ENCODE measurements at places on chromosomes 6 and 20. TPM values are rescaled to one million over a fixed set of nuclear protein-coding genes. Genes with fewer than 3 reads are reported as not detected.
A peak's percentile ranks its signal among the peaks of the same experiment; 100 is the strongest.

The ATXN1 gene
- total RNA-seq = 50.7 TPM

The LSM14B gene
- 45.7 TPM for total RNA-seq

The NFATC2 gene
- total RNA-seq = 6.8 TPM

The RING1 gene
- 38.2 TPM for total RNA-seq

The TINAG gene
- 0.26 TPM for total RNA-seq

The SUMO4 gene
- total RNA-seq = 0.59 TPM

The MUC21 gene
- not detected for total RNA-seq

The SIM1 gene
- not detected for total RNA-seq

The PEDS1 gene
- 20.6 TPM for total RNA-seq

The SPATS1 gene
- total RNA-seq = not detected

The HDGFL1 gene
- total RNA-seq = not detected

The TREM1 gene
- 1.1 TPM for total RNA-seq

The SPTLC3 gene
- total RNA-seq = 4.7 TPM

The GATA5 gene
- total RNA-seq = 2.3 TPM

- DNase-seq = no peak
Measured at GRCh38 chr20:44491635-44492395, 16.1 kb downstream of the TTPAL start.

GRCh38 chr6:20652299-20653084 is 118.2 kb downstream of the CDKAL1 start:
- no peak for DNase-seq

- DNase-seq = no peak
Measured at GRCh38 chr6:134626086-134626485, 308.2 kb upstream of the SGK1 start.

DNA sequence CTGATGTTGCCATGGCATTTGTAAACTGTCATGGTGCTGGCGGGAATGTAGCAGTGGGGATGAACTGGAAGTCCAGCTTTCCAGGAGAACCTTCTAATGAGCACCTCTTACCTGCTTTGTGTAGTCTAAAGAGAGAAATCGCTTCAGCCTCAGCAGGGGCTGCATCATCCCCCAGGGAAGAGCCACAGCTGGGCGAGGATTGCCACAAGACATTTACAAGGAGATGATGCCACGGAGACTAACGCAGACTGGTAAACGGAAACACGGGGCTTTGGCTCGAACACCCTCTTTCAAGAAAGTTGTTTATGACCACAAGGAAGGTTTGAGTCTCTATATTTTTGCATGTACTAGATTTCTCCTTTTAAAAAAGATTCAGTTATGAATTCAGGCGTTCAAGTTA is 72.9 kb downstream of the CDH26 start:
- no peak for DNase-seq

GRCh38 chr6:102126488-102126887 is 733.0 kb downstream of the GRIK2 start:
- DNase-seq = no peak

- DNase-seq = no peak
Measured at GRCh38 chr6:123091091-123091895, 95.3 kb downstream of the CLVS2 start.

DNA sequence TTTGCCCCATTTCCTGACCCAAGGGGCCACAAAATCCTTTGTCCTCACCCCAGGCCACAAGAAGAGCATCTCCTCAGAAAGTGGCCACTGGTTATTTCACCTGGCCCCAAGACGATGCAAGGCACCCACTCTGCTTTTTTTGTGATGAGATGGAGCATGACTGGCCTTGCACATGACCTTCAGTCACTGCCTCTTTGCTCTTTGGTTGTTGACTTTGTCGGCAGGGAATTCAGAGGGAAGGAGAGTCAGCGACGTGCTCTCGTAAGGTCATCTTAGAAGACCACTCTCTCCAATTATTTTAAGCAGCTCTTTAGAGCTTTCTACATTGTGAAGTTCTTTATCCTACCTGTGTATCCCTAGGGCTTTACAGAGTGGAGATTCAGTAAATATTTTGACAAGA is 306.7 kb downstream of the PLCB1 start:
- no peak for DNase-seq

DNA sequence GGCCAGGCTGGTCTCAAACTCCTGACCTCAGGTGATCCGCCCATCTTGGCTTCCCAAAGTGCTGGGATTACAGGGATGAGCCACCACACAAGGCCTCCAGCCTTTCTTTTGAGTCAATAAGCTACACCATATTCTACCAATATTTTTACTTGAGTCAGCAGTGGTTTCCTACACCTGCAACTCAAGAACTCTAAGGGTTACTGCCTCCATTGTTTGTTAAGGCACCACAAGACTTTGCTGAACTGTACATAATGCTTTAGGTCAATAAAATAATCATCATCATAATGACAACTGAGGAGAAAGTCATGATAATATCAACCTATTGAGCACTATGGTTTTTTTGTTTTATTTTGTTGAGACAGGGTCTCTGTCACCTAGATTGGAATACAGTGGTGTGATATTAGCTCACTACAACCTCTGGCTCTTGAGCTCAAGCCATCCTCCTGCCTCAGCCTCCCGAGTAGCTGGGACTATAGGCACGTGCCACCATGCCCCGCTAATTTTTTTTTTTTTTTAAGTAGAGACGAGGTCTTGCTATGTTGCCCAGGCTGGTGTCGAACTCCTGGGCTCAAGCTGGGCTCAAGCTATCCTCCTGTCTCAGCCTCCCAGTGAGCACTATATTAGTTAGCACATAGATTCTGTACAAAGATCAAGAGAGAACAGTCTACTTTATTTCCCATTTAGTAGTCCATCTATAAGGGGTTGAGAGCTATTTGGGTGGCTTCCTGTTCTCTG is 34.9 kb upstream of the ZMYND8 start:
- no peak for DNase-seq

DNA sequence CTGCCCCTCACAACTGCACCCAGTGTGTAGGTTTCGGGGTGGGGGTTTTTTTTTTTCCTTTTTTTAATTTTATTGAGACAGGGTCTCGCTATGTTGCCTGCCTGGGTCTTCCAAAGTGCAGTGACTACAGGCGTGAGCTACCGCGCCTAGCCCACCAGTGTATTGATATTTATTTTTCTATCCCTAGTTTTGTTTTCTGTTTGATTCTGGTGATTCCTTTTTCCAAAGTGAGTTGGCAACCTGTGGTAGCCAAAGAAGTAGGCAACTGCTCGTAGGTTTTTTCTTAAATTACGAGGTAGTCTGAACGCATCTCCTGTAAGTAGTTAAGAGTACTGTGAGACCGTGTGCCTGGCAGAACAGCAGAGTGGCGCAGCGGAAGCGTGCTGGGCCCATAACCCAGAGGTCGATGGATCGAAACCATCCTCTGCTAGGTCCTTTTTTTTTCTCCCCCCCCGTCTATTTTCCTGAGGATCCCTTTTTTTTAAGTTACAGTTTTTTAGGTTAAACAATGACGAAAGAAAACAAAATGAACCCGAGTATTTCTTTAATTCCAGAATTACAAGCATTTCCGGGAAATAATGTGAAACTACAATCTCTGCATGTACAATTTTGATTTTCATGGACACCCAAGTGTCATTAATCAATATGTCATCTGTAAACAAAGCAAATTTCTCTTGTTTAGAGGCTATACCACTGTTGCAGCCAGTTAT is 78.7 kb upstream of the BTN3A2 start:
- DNase-seq = peak; percentile 76

GRCh38 chr6:134980846-134981245 is 30.9 kb upstream of the ALDH8A1 start:
- DNase-seq = no peak

DNA sequence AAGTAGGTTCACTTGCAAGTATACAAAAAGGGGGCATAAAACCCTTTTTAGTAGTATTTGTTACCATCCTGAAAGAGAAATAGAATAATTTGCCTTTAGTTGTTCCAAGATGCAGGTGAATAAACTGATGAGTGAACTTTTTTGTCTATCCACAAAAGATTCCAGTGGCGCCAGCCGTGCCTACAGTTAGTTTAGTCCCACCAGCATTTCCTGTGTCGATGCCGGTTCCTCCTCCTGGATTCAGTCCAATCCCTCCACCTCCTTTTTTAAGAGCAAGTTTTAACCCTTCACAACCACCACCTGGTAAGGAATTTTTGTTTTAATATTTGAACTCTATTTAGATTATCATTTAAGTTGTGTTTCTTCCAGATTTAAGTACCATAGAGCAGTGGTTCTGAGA is 90.9 kb downstream of the SCAF8 start:
- DNase-seq = no peak

GRCh38 chr20:58911970-58912369 is 59.5 kb downstream of the GNAS start:
- no peak for DNase-seq

GRCh38 chr6:149160943-149161342 is 156.6 kb upstream of the TAB2 start:
- DNase-seq = no peak

- no peak for DNase-seq
Measured at GRCh38 chr6:132235596-132236280, 165.5 kb downstream of the MOXD1 start.

GRCh38 chr6:27757307-27757706 is 154.9 kb downstream of the OR2B2 start:
- peak; percentile 78 for DNase-seq

DNA sequence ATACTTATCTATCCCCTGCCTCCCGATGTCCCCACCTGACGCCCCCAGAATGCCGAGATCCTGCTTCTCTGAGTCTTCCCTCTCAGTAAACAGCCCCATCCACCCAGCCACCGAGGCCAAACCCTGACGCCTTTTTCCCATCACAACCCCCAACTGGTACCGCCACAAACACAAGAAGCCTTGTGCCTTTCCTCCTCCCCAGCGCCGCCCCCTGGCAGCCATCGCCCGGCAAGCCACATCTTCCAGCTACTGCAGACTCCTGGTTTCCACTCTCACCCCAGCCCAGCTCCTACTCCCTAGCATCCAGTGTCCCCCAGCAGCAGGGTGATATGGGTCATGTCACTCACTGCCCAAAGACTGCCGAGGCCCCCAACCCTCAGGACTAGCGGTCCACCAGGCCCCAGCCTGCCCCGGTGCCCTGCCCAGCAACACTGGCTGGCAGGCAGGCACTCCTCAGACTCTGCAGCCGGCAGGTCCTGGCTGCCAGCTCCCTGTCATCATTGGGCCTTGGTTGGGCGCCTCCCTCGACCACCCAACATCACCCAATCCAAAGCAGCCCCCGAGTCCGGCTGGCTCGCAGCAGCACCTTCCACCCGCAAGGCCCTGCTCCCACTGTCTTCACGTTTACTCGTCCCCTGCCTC is 11.2 kb downstream of the TCFL5 start:
- peak; percentile 42 for DNase-seq

DNA sequence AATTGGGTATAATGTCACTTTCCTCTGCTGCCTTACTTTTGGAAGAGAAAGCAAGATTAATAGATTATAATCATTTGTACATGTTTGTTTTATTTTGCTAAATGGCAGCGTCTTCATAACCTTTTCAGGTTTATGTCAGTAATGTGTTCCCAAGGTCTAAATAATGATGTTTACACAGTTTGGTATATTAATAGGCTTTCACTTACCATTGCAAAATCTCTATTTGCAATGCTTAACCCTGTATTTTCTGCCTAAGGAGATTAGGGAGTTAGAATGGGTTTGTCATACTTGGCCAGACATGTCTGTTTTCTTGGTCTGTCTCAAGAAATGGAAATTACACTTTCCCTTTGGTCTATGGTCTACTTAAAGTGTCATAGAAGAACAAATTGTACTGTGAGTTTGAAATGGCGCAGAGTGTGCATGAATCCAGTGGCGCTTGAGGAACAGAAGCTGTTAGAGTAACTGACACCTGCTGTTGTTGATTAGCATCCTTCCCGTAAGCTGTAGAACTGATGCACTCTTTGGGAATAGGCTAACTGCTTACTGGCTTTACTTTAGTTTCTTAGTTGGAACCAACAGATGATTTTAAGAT is 261.1 kb downstream of the SAMD5 start:
- DNase-seq = no peak

DNA sequence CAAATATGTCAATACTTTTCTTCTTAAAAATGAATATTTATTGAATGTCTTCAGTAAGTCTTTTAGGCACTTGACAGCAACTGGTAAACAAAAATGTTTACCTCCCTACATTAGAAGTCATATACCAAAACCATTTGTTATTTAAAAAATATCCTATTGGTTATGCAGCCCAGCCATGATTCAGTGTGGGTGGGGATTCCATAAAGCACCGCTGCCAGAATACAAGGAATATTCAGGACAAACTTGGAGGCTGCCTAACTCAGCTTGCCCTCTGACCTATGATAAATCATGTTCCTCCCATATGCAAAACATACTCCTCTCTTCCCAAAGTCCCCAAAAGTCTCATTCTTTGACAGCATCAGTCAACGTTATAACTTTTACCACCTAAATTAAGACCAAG is 486.8 kb upstream of the IRAK1BP1 start:
- no peak for DNase-seq

DNA sequence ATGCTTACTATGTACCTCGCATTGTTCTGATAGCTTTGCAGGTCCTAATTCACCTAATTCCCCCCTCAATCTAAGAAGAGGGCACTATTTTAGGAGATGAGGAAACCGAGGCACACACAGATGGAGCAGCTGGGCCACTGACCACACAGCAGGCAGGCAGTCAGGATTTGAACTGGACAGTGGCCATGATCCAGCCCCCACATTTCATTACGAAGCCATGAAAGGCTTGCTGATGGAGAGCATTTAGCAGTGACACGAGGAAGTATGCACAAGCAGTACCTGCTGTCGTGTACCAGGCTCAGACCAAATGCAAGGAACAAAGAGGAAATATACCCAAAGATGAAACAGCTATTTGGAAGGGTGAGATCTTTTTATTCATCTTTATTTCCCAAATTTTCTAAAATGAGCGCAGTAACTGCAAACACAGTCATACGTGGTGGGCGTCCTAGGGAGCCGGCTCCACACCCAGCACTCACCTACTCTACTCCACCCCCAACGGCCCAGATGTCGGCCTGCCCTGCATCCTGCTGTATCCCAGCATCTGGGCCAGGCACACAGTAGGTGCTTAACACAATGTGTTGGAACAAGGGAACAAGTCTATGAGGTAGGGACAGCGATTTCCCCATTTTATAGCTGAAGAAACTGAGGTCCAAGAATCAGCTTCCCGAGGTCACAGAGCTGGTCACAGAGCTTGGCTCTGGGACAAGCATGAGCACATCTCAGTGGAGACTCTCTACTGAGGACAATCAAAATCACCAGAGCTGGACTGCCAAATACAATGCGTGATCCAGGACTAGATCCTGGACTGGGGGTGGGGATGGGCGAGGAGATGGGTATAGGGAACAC is 15.0 kb downstream of the PREX1 start:
- DNase-seq = no peak

- no peak for DNase-seq
Measured at GRCh38 chr6:6331946-6332601, 11.6 kb upstream of the F13A1 start.

GRCh38 chr6:158322400-158322723 is 10.1 kb downstream of the TULP4 start:
- DNase-seq = no peak

Measured in right cardiac atrium (tissue), 5 donors.